ENCODE measurements at places on chromosomes 1 and 21. TPM values are rescaled to one million over a fixed set of nuclear protein-coding genes. Genes with fewer than 3 reads are reported as not detected.

DNA sequence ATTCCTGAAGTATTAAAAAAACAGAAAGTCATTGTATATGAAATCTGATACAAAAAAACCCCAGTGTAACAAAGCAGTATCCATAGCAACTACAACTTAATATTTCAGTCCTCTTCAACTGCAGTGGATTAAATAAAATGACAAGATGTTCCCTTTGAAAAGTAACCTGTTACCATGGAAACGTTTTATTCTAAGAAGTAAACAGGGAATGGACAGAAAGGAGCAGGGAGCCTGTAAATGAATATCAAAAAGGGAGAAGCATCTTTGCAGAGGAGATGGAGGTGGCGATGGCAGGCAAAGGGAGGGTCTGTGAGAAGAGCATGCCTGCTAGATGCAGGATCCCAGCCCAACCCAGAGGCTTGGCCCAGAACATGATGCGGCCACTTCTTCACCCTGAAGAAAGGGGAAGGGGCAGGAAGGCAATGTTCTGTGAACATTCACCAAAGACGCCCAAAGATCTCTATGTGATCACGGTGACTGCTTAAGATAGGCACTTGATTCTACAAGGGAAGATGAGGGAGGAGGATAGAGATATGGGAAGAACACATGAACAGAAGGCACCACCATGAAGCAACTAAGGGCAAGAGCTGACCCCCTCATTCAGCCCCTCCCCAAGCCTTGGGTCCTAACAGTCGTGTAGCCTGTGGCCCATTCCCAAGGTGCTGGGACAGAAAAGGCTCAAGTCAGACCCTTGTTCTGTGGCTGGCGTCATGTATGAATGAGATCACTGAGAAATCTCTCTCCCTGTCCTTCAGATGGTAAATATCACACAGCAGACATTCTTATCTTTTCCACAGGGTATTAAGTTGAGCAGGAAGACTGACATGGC, 200.0 kb downstream of the SLC45A1 start:
- no peak for DNase-seq

The LGR6 gene
- polyA plus RNA-seq: not detected

DNA sequence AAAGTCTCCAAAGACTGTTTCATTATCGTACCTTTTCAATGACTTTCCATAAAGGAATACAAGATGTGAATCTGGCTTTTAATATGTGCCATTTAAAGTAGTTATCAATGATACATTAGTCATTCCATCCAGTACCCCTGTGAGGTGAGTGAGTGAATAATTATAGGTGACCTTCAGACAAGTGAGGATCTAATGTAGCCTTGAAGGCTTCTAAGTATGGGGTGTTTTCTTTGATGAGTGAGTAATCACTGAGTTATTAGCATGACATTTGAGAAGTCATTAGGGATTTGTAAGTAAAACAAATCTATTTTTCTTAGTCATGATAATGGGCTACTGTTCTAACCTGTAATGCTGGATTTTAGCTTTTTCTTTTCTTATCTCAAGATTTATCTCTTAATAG, 831.4 kb downstream of the ADGRL2 start:
- no peak for DNase-seq

DNA sequence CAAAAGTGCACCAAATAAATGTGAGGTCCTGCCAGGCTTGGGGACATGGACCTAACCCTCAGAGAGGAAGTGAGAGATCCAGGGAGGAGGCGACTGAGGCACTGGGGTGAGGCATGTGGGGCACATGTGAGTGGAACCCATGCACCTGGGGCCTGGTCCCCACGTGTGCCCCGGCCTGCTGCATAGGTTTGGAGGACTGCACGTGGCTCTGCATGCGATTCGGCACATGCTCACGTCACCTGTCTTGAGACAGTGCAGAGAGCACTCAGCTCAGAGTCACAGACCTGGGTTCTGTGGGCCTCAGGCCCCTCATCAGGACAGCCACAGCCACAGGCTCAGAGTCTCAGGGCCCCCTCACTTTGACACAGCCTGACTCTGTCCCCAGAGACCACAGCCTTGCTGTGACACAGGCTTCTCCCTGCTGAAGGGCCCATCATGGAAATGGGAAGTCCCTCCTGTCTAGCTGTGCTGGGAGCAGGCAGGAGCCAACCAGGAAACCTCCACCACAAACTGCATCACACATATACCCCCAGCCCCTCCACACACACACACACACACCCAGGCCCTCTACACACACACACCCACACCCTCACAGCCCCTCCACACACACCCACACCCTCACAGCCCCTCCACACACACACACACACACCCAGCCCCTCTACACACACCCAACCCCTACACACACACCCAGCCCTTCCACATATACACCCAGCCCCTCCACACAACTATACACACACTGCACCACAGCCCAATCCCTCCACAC, 48.2 kb downstream of the SLC9A1 start:
- DNase-seq: no peak

DNA sequence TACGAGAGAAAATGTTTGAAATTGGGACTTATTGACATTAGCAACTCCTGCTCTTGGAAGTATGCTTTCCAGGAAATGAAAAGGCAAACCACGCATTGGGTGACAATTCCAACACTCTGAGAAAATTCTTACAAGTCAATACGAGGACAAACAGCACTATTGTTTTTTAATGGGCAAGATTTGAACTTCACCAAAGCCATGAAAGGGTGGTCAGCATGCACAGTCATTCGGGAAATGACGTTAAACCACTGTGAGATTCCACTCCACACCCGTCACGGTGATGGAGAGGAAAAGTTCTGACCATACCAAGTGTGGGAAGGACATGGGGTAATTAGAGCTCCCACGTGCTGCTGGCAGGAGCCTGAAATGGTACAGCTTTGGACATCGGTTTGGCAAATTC, 12.2 kb upstream of the PRXL2B start:
- no peak for DNase-seq

GRCh38 chr1:26828411-26828991, 2.0 kb downstream of the ZDHHC18 start:
- DNase-seq: no peak

DNA sequence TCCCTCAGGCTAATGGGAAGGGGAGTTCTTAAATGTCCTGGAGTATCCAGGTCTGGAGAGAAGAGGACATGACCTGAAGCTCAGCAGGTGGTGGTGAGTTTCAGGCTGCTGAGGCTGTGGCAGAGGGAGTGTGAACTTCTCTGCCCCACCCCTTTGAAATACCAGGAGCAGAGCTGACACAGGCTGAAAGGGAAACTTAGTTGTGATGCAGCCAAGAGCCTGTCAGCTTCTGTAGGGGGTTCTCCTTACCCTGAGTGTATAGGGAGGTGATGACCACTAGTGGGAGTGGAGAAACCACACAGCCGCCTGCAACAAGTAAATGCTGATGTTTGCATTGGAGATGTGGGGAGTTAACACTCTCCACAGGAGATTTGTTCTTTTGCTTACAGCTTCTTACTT, 152.3 kb downstream of the FCRL5 start:
- no peak for DNase-seq

- DNase-seq: no peak
Measured at GRCh38 chr1:9417695-9418094, 121.6 kb upstream of the SLC25A33 start.

DNA sequence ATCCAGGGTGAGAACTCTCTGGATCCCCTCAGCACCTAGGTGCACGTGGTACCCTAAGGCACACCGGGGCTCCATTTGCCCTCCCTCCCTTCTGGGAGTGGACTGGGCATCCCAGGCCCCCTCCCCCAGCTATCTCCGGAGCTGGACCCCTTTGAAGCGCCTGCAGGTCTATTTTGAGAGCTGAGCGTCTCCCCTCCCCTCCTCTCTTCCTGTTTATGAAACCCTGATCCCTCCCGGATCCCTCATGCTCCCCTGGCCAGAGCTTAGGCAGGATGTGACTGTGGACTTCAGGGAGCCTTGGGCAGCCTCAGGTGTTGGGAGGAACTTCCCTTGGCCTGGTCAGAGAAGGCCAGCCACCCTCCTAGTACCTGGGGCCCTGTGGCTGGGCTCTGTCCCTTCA, 10.2 kb downstream of the RPS6KA1 start:
- no peak for DNase-seq

- DNase-seq: no peak
Measured at GRCh38 chr1:89001510-89001909, 9.1 kb upstream of the KYAT3 start.

The SPRR2A gene
- polyA plus RNA-seq: not detected

The ERICH3 gene
- polyA plus RNA-seq: not detected

GRCh38 chr21:42523941-42524340, 10.3 kb downstream of the SLC37A1 start:
- no peak for DNase-seq

DNA sequence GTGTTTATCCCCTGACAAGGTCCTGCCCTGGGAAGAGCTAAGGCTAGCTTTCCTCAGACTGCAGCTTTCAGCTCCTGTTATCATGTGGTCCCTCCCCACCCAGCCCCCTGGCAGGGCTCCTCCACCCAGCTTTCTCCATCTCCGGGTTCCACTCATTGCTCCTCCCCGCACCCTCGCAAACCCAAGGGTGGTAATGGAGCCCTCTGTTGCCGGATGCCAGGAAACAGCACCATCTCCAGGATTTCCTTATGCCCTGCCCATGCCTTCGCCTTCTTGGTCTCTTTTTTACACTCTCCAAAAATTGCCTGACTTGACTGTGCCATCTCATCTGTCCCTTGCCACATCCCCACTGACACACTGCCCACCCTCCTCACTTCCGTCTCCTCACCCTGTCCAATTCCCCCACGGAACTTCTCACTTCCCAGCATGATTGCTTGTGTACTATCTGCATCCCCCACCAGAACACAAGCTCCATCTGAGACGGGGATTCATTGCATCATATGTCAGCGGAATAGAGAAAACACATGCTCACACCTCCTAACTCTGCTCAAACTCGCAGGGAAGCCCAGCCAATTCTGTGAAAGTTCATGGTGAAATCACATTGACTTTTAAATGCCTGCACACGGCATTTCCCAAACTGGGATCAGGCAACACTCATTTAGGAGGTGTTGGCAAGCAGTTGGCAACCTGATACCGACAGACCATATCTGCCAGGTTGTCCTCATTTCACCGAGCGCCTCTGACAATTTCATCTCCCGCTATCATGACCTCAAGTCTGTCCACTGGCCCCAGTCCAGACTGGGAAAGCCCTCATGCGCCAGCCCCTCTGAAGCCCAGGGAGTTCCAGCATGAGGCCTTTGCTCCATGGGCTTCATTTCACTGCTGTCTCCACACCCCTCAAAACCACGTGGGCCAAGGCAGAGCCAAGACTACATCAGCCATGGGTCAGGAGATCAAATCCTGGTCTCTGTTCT, 201.1 kb downstream of the MATN1 start:
- no peak for DNase-seq

- peak; percentile 7 for DNase-seq
Measured at GRCh38 chr1:190179817-190180216, 297.8 kb downstream of the BRINP3 start.

The PARS2 gene
- 4.2 TPM for polyA plus RNA-seq

DNA sequence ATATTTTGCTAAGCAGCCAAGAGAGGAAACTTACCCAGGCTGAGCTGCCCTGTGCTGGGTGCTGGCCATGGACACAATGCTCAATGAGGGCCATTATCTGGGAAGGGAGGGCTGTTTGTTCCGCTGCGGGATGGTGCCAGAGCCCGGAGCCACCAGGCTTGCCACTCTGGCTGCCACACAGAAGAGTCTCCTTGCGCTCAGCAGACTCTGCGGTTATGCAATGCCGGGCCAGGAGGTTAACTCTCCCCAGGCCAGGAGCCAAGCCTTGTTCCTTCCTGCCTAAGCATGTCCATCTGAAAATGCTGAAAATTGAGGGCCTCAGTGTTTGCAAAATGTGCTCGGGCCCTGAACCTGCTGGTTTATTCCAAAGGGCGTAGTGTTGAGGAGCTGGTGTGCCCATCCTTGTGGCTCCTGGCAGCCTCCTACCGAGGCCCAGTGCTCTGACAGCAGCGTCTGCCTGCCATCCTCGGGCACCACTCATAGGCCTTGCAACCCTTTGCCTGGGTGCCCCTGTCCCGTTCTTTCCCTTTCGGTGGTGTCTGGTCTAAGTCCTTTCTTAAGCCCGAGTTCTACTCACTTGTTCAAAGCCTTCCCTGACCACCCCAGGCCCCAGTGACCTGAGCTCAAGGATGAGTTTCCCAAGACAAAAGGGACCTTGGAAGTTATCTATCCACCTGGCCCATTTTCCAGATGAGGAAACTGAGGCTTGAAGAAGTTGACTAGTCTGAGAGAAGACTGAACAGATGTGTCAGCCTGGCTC, 133.8 kb upstream of the EDN2 start:
- no peak for DNase-seq

The FMO2 gene
- polyA plus RNA-seq: 2.0 TPM

DNA sequence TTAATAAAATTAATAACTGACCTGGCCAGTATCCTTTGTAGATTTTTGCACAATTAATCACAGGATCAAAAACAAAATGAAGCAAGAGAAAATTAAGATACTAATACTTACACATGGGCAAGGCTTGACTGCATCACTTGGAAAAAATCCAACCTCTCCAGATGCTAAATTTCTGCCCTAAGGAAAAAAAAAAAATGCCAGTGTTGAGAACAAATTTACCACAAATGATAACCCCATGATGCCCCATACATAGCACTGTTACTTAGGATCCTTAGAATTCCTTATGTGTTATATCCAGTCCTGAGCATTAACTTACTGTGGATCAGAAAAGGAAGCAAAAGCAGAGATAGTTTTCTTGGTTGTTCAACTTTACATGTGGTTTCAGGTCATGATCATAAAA, 347.5 kb downstream of the VAV3 start:
- no peak for DNase-seq

DNA sequence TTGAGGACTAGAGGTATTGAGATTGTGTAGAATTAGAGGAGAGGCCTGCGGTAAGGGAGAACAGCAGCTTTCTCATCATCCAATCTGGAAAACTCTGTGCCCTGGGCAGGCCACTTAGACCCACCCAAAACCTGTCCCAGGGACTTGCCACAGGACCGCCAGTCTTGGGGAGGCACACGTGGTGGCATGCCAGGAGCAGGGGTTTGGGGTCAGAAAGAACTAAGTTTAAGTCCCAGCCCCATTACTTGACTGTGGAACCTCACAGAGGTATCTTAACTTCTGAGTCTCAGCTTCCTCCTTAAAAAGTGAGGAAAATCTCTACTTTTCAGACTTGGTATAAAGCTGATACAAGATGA, 356.6 kb downstream of the HHAT start:
- DNase-seq: no peak

DNA sequence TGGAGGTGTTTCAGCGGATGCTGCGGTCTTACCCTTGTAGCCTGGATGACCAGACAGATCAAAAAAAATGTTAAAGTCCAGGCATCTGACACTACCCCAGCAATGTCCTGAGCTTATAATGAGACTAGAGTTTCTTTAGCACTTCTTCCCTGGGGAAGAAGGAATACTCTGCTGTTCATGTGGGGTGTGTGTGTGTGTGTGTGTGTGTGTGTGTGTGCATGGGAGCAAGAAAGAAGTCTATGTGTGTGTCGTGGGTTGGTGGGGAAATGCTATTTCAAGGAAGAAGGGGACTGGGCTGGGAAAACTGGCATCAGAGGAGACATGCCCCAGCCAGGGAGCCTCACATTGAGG, 3.0 kb upstream of the RASSF5 start:
- DNase-seq: no peak

The OR14I1 gene
- not detected for polyA plus RNA-seq

The LAD1 gene
- 0.04 TPM for polyA plus RNA-seq

- no peak for DNase-seq
Measured at GRCh38 chr1:145908653-145909052, 1.2 kb downstream of the ITGA10 start.

GRCh38 chr1:41545996-41546832, 61.7 kb upstream of the EDN2 start:
- DNase-seq: no peak

Data from AG04450 (cell line).